ENCODE measurements at places on chromosomes 11 and 22.

GRCh38 chr11:67167719-67168118 is 48.7 kb downstream of the KDM2A start:
- DNase-seq, result no peak

DNA sequence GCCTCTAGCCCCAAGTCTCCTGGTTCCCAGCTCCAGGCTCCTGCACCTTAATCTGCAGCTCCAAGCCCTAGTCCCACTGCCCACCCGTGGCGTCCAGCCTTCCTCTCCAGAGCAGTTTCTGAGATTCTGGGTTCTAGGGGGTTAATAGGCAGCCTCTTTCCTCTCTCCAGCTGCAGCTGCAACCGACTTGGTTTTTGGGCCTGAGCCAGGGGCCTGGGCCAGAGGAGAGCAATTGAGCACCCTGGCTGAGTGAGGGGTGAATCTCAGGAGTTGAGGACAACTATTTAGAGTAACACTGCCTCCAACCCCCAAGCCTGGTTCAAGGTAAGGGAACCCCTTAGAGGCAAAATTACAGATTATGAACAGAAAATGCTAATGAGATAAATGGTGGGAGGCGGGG is 9.0 kb upstream of the CHRM1 start:
- no peak for DNase-seq

DNA sequence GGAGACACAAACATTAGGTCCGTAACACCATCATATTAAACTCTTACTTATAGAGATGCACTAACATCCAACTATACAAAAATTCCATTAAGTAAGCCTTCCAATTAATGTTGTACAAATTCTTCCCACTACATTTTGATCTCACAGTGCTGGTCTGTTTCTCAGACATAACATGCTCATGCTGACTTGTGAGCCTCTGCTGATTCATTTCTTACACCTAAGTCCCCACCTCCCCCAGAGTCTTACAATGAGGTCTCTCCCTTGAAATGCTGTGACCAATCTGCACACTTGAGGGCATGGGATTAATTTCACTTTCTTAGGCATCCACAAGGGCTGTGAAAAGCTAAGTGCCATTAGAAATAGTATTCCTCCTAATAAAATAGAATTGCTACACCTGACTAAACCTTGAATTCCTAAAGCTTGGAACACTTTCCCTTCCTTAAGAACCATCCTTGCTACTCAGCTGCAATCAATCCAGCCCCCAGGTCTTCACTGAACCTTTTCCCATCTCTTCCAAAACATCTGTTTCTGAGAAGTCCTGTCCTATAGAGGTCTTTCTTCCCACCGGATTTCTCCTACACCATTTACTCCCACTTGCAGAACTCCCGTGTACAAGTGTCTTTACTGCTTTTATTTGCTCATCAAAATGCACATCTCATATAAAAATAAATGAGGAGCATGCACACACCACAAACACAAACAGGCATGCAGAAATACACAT is 2.0 kb downstream of the HBG1 start:
- no peak for DNase-seq

DNA sequence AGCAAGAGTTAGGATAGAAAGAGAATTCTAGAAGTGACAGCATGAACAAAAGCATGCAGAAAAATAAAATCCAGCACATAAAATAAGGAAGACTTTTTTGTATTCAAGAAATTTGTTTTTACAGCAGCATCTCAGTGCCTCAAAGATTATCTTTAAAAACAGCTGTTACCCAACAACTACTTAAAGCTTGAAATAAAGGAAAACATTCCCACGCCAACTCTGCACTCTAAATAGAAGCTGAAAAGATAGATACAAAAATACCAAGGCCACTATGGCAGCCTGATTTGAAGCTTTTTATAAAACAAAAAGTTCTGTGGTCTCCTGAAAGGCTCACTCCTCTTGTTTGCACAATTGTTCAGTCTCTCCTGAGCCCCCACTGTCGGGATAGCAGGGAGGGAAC is 83.6 kb upstream of the LRRC55 start:
- DNase-seq, result no peak

DNA sequence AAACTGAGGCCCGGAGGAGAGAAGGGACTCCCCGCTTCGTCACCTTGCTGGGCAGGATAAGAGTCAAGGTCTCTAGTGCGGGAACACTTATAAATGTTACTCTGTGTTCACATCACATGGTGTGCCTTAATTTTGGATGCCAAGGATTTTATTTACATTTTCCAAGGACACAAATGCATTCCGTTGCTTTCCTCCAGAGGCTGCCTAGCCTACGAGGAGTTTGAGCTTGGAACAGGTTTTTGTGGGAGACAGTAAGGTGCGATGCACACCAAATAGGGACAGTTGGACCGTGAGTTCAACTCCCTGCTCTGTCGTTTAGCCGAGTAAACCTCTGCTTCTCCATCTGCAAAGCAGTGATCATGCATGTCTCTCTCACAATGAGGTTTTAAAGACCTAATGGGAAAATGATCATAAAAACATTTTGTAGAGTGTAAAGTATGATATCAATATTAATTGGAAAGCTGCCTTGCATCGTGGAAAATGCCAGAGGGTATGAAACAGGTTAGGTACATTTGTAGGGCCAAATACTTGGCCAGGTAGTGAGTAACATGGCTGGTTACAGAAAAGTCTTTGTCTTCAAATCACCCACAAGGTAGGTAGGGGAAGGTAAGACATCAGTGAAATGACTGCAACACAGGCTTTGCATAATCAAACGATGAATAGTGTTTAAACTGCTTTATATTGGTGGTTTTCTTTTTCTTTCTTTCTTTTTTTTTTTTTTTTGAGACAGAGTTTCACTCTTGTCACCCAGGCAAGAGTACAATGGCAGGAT is 61.8 kb downstream of the ST3GAL4 start:
- no peak for DNase-seq

- no peak for DNase-seq
These were observed 10.3 kb downstream of the LDLRAD3 start for GRCh38 chr11:35954205-35954604.

DNA sequence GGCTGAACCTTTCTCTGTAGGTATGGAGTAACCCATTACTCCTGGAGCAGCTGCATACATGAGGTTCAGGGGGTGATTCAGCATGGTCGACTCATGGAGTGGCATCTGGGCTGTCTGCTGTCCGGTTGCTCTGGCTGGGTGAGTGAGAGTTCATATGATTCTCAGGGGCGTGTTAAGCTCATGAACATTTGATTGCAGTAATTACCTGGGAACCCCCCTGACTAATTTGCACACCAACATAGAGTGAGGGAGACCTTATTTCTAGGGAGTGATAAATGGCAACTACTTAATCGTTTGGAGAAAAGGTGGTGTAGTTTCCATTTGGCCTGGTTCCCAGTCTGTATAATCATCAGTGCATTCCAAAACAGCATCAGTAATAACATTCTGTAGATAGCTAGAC is 661.9 kb downstream of the ETS1 start:
- no peak for DNase-seq

- no peak for DNase-seq
These were observed 2.9 kb downstream of the THYN1 start for GRCh38 chr11:134250246-134250645.

GRCh38 chr22:48249713-48250268 is 1487.3 kb downstream of the TBC1D22A start:
- no peak for DNase-seq

- DNase-seq, result no peak
These were observed 55.5 kb downstream of the FAM76B start for GRCh38 chr11:95734009-95734572.

GRCh38 chr11:67254798-67255197 is 11.5 kb upstream of the GRK2 start:
- no peak for DNase-seq

DNA sequence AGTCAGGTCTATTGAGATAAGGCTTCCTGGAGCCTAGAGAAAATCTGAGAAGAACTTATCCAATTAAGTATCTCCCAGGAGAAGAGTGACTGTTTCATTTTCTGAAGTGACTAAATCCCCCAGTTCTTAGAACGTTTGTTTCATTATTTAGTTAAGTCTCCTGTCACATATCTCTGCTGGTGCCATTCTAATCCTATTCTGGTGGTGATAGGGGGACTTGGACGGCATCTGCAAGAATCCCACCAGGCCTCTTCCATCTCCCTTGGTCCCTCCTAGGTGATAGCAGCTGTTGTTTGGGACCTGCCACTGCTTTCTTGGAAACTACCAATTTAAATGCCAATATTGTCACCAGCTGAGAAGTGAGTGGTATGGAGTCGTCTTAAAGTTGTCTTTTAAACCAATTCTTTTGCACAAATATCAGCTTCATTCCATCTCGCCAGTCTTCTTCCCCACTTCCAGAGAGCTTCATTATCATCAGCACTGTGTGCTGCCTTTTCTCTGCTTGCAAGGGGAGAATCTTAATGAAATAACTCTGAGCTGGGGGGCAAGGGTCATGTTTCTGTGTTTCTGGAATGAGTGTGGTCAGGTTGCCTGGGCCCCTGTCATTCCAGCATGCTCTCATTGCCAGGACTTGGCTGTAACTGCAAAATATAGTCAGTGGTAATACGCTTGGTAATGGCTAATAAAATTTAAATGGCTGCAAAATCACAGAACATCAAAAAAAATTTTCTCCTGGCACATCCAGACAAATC is 104.8 kb downstream of the LDLRAD3 start:
- DNase-seq, result no peak

DNA sequence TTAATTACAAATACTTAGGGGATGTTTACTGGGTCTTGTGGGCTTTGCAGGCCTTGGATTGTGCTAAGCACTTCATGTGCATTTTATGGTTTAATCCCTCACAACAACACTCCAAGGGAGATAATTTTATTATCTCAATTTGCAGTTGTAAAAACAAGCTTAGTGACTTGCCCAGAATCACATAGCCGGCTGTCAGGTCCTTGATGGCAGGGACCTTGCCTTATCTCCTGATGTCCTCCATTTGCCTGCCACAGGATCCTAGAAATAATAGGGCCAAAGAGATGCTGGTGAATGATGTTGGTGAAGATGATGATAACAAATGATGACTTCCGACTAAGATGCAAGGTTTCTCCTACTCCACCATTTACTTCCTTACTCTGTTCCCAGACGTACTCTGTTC is 385.4 kb downstream of the TMEM135 start:
- no peak for DNase-seq

- DNase-seq, result no peak
These were observed 61.4 kb upstream of the BMAL1 start for GRCh38 chr11:13216019-13216710.
